ENCODE measurements at places on chromosomes 5 and 9.

GRCh38 chr5:71865665-71866320, 146.7 kb downstream of the CARTPT start:
- DNase-seq, result no peak

DNA sequence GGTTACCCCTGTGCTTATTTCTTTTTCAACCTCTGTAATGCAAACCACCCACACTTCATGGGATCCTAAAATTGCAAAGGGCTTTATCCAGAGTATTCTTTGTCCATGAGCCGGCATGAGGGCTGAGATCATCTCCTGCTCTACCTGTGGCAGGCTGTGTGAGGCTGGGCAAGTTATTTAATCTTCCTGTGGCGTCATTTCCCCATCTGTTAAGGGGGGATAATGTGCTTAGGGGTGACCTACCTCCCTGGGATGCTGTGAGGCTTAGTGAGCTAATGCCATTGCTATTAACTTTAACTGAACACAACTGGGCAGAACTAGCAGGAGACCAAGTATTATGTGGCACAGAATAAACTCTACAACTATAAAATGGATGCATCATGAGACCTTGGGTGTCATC, 17.0 kb downstream of the FRMPD1 start:
- DNase-seq, result no peak

GRCh38 chr5:173866243-173866857, 21.8 kb upstream of the CPEB4 start:
- no peak for DNase-seq

GRCh38 chr5:133459474-133460160, 152.7 kb downstream of the FSTL4 start:
- DNase-seq, result no peak

Measured in stimulated activated CD8-positive, alpha-beta memory T cell treated with anti-CD3 and anti-CD28 coated beads, Interleukin-15, amount 100 ng/mL, for 1 hour (primary cell).